Activated CD4-positive, alpha-beta memory T cell treated with anti-CD3 and anti-CD28 coated beads, Interleukin-2, amount 10 ng/mL, durations not matched to agents 7 days and 5 days (primary cell): ENCODE measurements at places on chromosomes 13 and 19. TPM values are rescaled to one million over a fixed set of nuclear protein-coding genes. Genes with fewer than 3 reads are reported as not detected.

The LIM2 gene
- total RNA-seq, result not detected

The ZBTB32 gene
- 96.2 TPM for total RNA-seq

The METTL21C gene
- not detected for total RNA-seq

The FKBP8 gene
- 263 TPM for total RNA-seq

The EDDM13 gene
- total RNA-seq, result 2.9 TPM

The GPR108 gene
- total RNA-seq, result 105 TPM

The IL27RA gene
- total RNA-seq, result 58.1 TPM

The ERICH4 gene
- not detected for total RNA-seq

The CDC37 gene
- total RNA-seq, result 239 TPM

The ACER1 gene
- 0.30 TPM for total RNA-seq

The HCN2 gene
- 3.1 TPM for total RNA-seq

The GAPDHS gene
- not detected for total RNA-seq

The SERPINE3 gene
- total RNA-seq, result not detected

The ZNF20 gene
- total RNA-seq, result 5.3 TPM

The MZT1 gene
- total RNA-seq, result 20.7 TPM

The OR10H4 gene
- total RNA-seq, result not detected

The TMPRSS9 gene
- not detected for total RNA-seq

The KBTBD7 gene
- 8.1 TPM for total RNA-seq

The URAD gene
- not detected for total RNA-seq

The TMEM272 gene
- total RNA-seq, result 0.28 TPM

The CEACAM7 gene
- not detected for total RNA-seq

The PLPPR3 gene
- total RNA-seq, result not detected

The SLC10A2 gene
- total RNA-seq, result not detected

The DNAJC15 gene
- 14.6 TPM for total RNA-seq

The CCDC124 gene
- 60.8 TPM for total RNA-seq

The ADGRE3 gene
- not detected for total RNA-seq

The ISYNA1 gene
- total RNA-seq, result 16.7 TPM

The KLHL26 gene
- 10.8 TPM for total RNA-seq

The NLRP4 gene
- total RNA-seq, result not detected

The FREM2 gene
- total RNA-seq, result not detected

The SERTAD3 gene
- 18.0 TPM for total RNA-seq

The KRTDAP gene
- not detected for total RNA-seq

The RNF113B gene
- not detected for total RNA-seq

The ZNF497 gene
- total RNA-seq, result 1.1 TPM

The CEACAM4 gene
- not detected for total RNA-seq

The COX6B2 gene
- total RNA-seq, result 2.0 TPM

The ACTMAP gene
- total RNA-seq, result 18.8 TPM

The ZNF534 gene
- total RNA-seq, result not detected

The HSPB6 gene
- total RNA-seq, result 0.48 TPM

The PROSER3 gene
- 47.1 TPM for total RNA-seq

The APOC4 gene
- total RNA-seq, result not detected

The ZNF177 gene
- total RNA-seq, result 0.50 TPM

The GPR12 gene
- not detected for total RNA-seq

The GPI gene
- total RNA-seq, result 662 TPM

The NOVA2 gene
- 0.15 TPM for total RNA-seq

The SPIB gene
- 0.18 TPM for total RNA-seq
